ENCODE measurements at places on chromosomes 2 and 18. TPM values are rescaled to one million over a fixed set of nuclear protein-coding genes. Genes with fewer than 3 reads are reported as not detected.

- DNase-seq, result no peak
These were observed 6.5 kb upstream of the SMAD2 start for GRCh38 chr18:47936952-47937351.

DNA sequence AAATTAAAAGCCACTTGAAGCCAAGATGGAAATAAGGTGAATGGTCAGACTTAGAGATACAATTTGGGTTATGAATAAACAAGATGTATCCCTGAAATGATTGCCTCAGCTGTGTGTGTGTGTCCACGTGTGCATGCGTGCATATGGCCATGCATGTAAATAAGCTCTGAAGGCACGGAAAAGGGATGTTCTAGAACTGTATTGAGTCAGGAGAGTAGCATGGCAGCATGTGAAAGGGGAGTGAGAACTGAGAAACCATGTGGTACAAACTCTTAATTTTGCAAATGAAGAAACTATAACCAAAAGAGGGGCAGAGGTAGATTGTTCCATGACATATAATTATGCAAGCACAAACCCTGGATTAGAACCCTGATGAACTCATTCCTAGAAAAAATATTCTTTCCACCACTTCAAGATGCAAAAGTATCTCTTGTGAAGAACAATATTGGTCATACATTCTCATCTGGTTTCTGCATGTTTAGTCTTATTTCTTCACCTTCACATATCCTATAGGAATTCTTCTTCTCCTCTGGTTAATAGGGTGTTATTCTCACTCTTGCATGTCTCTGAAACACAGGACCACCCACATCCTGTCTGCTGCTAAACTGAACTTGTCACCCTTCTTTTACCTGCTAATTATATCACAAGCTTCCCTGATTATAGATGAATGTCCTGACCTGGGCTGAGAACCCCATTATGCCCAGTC lies 455.8 kb downstream of the SETBP1 start:
- DNase-seq, result no peak

- no peak for DNase-seq
These were observed 61.3 kb upstream of the HDAC4 start for GRCh38 chr2:239462191-239462515.

DNA sequence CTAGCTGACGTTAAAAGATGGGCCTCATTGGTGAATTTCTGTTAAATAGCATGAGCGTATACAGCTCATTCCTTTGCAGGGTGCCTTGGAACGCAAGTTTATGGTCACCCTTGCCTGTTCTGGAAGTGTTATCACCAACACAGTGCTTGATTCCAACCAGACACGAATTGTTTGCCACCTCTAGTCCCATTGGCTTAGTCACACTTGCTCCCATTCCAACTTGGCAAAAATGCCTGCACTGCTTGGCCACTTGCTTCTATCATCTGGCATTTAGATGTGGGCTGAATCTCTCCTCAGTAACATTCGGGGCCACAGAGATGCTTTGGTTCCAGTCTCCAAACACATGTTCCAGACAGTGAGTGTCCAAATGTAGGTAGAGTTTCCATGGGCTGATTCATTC lies 27.5 kb upstream of the ACVR1 start:
- no peak for DNase-seq

DNA sequence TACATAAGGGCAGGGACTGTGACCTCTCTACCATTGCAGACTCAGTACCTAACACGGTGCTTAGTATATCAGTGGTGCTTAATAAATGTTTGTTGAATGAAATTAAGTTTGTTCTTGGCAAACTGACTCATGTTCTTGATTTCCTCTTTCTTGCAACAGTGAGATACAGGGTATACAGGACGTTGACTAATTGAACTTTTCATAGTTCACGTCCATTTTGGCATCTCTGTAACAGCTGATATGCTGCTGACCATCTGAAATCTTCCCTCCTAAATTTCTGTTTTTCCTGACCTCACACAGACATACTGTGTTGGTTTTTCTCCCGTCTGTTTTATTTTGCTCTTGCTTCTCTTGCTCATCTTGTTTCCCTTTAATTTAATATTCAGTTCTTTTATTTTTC lies 44.2 kb downstream of the LHCGR start:
- no peak for DNase-seq

DNA sequence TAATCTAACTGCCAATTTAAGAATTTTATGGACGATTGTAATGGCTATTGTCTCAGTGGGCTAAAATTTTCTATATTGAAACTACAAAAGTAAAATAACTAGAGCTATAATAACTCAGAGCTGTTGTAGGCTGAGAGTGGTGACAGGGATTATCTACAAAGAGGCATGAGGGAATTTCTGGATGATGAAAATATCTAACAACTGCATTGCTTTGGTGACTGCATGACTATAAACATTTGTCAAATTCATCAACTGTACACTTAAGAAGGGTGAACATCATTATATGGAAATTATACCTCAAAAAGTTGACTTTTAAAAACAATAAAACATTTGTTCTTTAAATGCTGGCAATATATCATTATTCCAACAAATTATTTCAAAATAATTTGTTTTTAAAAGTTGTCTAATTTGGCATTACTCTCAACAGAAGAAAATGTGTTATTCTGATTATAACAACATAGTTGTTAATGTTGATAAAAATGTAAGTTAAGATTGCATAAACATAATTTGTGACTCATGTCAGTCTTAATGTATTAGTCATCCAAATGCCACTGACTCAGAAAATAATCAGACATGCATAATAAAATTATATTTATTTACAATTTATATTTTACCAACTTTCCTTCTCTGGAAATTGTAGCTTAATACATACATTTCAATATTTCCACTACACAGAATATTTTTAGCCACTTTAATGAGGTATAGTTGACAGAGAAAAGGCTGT lies 865.1 kb upstream of the VRK2 start:
- DNase-seq, result no peak

GRCh38 chr2:102809291-102810189 lies 47.7 kb downstream of the TMEM182 start:
- no peak for DNase-seq

- no peak for DNase-seq
These were observed 19.0 kb downstream of the AQP12B start for GRCh38 chr2:240663546-240664190.

DNA sequence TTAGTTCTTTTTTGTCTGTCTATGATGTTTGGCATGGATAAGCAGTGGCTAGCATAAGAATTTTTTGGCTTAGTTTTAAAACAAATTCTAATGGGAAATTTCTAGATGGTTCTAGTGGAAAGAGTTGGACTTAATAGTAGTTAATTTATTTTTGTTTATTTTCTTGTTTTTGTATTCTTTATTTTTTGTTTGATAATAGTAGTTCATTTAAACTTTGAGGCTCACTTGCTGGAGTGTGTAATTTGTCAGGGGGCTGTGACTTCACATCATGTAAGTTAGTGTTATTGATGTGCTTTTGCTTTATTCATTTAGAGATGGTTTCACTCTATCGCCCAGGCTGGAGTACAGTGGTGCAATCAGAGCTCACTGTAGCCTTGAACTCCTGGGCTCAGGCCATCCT lies 43.7 kb upstream of the KLF11 start:
- DNase-seq, result no peak

DNA sequence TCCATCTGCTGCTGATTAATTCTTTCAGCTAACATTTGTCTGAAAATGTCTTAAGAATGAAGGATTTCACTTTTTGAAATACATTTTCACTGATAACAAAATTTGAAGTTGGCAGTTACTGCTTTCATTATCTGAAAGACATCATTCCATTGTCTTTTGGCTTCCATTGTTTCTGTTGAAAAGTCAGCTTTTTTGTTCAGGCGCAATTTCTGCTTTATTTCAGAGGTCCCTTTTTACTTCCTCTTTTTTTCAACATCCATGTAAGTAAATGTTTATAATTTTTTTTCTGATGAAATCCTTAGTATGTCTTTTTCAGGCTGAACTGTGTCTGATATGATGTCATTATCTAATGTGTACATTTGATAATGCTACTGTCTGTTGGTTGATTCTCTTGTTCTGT lies 184.2 kb downstream of the RND3 start:
- DNase-seq, result no peak

GRCh38 chr2:227347117-227347516 lies 22.1 kb downstream of the MFF start:
- DNase-seq, result no peak

- DNase-seq, result no peak
These were observed 74.3 kb downstream of the LYPD1 start for GRCh38 chr2:132595693-132596092.

DNA sequence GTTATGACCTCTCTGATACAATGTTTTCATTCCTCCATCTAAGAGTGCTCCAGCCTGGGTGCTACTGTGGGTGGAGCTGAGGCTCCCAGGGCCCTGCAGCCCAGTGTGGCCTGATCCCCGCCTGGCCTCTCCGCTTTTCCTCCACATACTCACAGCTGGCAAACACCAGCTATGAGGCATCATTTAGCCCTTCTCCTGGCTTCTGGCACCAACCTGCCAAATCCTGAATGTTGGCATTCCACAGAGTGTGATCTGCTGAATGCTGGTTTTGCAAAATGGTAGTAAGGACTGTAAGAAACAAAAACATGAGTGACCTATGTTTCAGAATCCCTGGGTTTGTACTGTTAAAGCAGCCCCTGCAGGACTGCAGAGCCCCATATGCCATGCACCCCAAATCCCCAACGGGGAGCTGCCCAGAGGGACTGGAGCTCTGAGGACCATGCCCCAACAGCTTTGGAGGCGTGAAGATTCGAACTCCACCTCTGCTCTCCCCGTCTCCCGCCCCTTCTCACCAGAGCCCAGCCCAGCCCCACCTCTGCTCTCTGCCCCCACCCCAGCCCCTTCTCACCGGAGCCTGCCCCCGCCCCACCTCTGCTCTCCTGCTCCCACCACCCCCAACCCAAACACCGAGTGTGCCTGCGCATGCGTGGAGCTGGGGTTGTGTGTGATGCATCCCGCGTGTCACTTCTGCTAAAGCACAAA lies 4.2 kb downstream of the SLC66A2 start:
- DNase-seq, result peak; percentile 73

DNA sequence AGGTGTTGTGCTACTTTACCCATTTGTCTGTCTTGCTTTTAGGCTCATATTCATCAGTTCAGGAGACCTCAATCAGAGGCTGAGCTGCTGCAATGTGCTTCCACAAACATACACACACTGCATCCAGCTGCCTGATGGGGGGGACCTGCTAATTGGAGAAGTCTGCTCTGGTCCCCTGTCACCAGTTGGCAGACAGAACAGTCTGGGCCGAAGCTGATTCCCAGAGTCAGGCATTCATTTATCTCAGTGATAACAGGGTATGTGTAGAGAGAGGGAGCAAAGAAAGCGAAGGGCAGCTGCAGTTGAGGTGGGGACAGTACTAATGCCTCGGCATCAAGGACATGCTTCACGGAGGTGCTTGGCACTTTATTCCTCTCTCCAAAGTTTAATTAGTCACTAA lies 584.3 kb upstream of the PIK3C3 start:
- no peak for DNase-seq

DNA sequence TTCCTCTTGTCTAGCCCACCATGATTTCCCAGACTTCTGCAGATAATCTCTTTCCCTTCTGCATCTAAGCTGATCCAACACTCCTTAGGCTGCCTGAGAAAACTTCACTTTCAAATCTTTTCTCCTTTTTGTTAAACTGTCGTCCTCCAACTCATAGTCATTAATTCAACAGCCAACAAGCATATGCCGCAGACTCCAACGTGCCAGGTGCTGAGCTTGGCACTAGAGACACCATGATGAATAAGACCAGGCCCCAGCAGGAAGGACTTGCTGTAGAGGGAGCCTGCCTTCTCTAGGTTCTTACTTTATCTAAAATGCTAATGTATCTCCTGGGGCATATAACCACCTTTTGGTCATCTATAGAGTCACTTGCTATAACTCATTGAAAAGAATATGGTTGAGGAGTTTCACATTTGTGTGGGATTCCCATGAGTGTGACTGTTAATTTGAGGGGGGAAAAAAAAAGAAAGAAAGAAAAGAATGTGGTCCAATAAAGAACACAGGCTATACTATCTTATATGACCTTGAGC lies 51.0 kb downstream of the ANKRD44 start:
- DNase-seq, result no peak

DNA sequence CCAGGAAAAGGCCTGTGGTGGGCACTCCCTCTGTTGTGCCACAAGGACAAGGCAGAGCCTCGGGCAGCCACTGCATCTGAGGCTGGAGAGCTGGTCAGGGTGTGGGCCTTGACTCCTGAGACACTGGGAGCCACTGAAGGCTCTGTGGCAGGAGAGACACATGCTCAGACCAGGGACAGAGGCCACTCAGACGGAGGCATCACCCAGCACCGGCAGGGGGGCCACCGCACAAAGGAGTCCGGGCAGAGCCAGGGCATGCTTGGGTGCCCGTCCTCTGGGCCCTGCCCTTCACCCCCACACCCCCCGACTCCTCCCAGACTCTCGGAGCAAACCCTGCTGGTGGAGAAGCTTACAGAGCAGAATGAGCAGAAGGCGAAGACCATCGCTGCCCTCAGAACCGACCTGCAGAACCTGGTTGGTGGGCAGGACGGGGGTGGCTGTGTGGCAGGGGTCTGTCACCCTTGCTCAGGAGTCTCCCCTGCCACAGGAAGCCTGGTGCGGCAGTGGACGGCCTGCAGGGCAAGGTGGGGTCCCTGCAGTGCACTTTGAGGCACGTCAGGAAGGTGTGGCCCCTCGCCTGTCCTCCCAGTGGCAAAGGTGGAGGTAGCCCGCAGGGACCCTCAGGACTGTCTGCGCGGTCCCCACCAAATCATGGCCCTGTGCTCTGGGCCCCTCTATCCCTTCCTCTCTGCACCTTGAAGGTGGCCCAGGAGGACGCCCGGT lies 26.0 kb downstream of the CROCC2 start:
- DNase-seq, result peak; percentile 66

GRCh38 chr2:227890495-227891079 lies 19.2 kb downstream of the DAW1 start:
- no peak for DNase-seq

- DNase-seq, result no peak
These were observed 4.2 kb downstream of the UGP2 start for GRCh38 chr2:63845866-63846265.

GRCh38 chr2:149049142-149049541 lies 10.6 kb downstream of the LYPD6B start:
- DNase-seq, result no peak

- DNase-seq, result peak; percentile 77
These were observed 1.5 kb downstream of the PXDN start for GRCh38 chr2:1742681-1743395.

RNF144A gene
- 67.1 TPM for total RNA-seq

NXPH2 gene
- not detected for total RNA-seq

MC4R gene
- not detected for total RNA-seq

NDUFV2 gene
- total RNA-seq, result 89.8 TPM

PIK3C3 gene
- 67.8 TPM for total RNA-seq

TLX2 gene
- total RNA-seq, result not detected

UGT1A8 gene
- total RNA-seq, result not detected
